Left lung (tissue), 14 donors: ENCODE measurements at places on chromosomes 3 and 15.
A peak's percentile ranks its signal among the peaks of the same experiment; 100 is the strongest.

- no peak for DNase-seq
Measured at GRCh38 chr3:184832044-184832443, 20.1 kb downstream of the VPS8 start.

DNA sequence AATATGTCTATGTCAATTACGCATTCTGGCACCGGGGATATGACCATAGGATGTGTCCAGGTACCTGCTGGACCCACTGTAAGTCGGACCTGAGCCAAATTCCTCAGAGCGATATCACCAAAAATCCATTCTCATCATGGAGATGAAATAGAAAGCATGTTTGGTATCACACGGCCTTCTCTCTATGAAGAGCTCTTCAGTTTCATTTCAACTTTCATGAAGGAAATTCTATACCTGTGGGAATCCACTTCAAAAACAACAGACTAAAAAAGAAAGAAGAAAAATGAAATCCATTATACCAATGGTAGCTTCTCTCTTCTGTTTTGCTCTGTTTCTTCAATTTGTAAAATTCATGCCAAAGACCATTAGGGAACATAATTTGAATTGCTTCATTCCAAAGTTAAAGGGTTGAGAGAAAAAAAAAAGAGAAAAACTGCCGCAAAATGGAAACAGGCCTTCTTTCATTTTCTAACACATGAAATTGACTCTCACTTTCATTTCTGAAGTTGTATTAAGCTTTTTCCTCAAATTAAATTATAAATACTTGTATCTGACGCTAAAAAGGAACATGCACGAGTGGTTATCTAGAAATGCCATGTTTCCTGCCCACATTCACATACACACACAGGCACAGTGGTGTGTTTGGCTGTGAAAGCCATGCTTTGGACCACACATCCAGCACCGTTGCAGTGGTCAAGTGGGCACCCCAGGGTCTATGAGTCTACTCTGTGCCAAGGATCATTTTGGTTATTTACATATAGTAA, 46.9 kb upstream of the DIPK2A start:
- no peak for DNase-seq

DNA sequence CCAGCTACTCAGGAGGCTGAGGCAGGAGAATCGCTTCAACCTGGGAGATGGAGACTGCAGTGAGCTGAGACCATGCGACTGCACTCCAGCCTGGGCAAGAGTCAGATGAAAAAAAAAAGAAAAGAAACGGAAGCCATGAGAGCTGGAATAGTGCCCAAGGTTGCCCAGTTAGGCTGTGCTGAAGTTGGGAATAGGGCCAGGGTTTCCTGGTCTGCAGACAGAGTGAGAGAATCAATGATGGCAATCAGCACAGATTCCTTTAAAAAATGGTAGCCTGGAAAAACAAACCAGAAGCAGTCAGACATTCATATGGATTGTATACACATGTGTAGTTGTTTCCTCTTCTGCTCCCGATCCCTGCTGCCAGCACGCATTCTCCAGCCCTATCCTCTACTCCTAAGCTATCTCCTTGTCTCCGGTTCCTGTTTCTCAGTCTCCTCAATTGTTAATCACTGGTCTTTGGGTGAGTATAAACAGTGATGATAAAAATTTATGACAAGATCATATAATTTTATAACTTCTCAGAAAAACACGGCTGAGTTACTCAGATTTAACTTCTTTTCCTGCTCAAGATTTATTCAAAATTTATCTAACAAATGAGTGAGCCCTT, 316.2 kb upstream of the UMPS start:
- no peak for DNase-seq

- no peak for DNase-seq
Measured at GRCh38 chr3:102060814-102061213, 211.5 kb downstream of the NFKBIZ start.

GRCh38 chr15:50145451-50145872, 26.4 kb upstream of the ATP8B4 start:
- no peak for DNase-seq

DNA sequence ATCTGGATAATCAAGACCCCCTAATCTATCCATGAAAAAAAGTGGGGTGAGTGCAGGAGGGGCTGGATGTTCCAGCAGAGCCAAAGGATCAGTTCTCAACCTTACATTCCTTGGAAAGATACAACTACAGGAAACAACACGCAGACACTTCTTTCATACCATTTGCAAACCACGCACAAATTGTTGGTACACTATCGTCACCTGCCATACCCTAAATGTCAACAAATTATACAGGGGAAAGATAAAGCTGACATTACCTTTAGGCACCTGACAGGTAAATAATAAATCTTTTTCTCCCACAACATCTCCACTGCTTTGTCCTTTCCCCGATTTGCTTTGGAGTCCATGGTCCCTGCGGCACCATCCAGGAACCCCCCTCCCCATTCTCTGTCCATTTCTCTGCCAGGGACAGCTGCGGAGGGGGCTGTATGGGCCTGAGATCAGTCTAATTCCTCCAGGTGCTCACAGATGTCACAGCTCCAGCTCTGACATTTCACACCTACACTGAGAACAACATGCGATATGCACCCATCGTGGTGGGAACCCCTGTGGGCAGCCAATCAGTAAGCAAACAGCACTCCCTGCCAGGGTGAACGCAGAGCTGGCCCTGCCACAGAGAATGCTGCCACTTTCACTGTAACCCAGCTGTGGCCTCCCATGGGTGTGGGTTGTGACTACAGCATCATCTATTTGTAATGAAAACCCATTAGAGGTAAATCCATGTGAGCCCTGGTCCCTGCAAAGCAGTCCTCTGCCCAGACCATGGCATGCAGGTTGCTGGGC, 37.7 kb upstream of the BCL2L10 start:
- no peak for DNase-seq

DNA sequence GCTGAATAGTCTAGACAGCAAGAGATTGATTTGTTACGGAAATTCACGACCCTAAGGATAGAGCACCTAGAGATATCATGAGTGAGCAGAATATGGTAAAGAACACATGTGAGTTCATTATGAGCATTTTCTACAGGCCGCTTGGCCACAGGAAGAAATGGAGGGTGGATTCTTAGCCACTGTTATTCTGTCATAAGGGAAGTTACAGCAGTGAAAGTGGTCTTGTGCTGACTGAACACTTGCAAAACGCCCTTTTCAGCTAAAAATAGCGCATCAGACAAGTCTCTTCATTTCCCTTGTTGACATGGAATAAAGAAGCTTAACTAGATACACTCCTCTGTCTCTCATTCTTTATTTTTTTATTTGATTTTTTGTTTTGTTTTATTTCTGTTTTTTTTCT, 19.8 kb downstream of the DGKG start:
- DNase-seq: no peak

DNA sequence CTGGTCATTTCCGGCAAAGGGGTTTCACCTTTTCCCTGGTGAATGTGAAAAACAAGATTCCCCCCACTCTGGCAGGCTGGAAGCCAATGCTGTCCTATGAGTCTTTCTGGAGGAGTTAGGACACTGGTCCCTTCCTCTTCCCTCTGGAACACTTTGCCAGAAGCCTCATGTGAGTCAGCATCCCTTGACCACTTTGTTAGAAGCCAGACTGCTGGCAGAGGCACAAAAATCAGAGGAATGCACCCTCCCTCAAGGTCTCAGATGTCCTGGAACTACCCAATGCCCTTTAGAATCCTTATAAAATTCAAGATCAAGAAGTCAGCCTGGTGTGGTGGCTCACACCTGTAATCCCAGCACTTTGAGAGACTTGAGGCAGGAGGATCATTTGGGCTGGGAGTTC, 26.6 kb downstream of the ITGB5 start:
- no peak for DNase-seq

DNA sequence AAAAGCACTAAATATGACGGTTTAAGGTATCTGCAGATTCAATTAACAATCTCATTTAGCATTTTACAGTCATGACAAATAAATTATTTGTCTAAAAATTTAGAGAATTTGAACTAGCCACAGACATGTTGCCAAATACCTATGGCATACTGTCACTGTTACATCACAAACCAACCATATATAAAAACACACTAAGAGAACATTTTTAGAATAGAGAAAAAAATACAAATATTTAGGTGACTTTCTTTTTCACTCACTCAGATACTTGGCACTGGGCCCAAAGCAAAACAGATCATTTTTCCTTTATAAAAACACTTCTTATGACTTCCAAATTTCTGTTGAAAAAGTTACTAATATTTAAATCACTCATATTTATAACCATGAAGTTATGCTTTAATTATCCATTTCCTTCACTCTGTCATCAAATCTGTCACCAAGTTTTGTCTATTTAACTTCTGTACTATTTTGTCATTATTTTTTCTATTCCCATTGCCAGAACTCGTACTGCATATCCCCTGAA, 644.7 kb downstream of the OTOL1 start:
- no peak for DNase-seq

- no peak for DNase-seq
Measured at GRCh38 chr3:135218304-135218703, 423.2 kb downstream of the EPHB1 start.

GRCh38 chr3:45105855-45106671, 40.1 kb downstream of the CDCP1 start:
- DNase-seq: no peak

DNA sequence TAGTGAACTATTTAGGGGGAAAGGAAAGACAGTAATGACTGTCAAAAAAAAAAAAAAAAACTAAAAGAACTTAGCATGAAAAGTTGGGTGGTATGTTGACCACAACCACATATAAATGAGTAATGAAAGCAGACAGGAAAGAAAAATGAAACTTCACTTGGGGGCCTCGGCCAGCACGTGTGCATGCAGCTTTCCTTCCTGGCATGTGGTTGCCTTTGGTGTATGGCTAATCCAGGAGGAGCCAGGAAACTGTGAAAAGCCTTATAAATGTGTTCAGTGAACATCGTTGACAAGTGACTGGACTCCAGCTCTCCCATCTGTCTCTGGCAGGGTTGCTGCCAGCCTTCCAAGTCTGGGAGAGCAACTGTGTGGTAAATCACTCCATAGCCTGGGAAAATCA, 195.1 kb downstream of the DTWD1 start:
- DNase-seq: peak; percentile 7

DNA sequence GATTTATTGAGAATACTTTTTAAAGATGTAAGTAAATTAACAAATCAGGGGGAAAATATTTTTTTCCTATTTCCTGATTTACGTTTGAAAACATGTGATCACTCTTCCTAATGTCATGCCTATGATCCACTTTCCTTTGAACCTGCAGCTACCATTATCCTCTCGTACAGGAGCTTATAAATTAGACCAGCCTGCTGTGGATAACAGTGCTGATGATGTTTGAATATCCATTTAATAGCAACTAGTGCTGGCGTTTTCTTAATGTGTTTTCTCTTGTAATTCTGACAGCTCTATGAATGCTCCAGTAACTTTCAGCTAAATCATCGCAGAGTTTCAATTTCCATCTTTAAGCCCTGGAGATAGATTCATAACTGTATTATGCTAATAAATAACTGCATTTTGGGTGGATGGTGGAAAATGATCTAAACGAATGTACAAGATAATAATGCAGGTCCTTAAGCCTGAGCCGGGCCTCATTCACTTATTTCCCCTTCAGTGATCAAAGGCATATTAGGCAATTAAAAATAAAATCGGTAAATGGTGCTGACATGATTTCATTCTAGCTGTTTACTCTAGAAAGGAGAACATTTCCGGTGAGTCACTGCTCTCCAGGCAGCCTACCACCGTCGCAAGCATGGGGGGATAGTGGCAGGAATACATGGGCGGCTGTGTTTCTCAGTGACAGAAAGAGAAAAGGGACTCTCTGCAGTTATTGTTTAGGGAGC, 58.5 kb upstream of the SLC24A5 start:
- DNase-seq: no peak

DNA sequence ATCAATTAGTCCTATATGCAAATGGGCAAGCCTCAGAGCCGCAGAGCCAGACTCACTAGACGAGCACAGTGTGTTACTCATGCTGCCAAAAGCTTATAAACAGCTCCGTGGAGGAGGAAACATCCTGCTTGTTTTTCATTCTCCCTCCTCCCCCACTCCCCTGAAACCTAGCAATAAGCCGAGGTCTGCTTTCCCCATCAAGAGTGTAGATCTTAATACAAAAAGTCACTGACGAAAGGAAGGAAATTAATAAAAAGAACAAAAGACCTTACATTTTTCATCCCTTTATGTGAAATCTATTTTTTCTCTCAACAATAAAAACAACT, 88.5 kb downstream of the XXYLT1 start:
- DNase-seq: no peak

GRCh38 chr3:66484106-66484844, 16.5 kb downstream of the LRIG1 start:
- no peak for DNase-seq

DNA sequence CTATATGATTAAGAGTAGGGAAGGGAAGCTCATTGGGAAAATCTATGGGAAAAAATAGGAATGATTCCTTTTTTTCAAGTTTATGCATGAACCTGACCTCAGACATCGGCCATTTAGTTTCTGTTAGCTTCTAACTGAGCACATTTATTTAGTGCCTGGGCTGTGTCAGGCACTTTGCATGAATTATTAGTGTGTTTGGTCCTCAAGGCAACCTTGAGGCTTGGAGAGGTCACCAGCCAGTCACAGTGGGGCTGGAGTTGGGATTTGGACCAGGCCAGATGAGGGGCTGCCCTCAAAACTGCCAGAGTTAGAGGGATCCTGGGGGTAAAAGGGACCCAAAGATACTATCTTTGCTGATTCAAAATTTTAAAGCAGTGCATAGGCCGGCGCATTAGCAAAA, 8.1 kb downstream of the SIAH2 start:
- DNase-seq: no peak

- DNase-seq: no peak
Measured at GRCh38 chr15:55088207-55088606, 108.5 kb downstream of the RSL24D1 start.
